Spinal cord (tissue), 10 donors: ENCODE measurements at places on chromosomes 6 and 20. TPM values are rescaled to one million over a fixed set of nuclear protein-coding genes. Genes with fewer than 3 reads are reported as not detected.

GRCh38 chr6:37314487-37315156 is 39.2 kb upstream of the RNF8 start:
- H3K4me1 ChIP-seq, result peaks cover 14% of the 10 kb centered on the region
- H3K27me3 ChIP-seq, result no peaks in the 10 kb centered on the region
- no peak overlapping the region for H3K27ac ChIP-seq
- no peak overlapping the region for H3K4me3 ChIP-seq
- DNase-seq, result no peak
- peaks cover 42% of the 10 kb centered on the region for H3K36me3 ChIP-seq

- no peak overlapping the region for H3K27ac ChIP-seq
- H3K27me3 ChIP-seq, result no peaks in the 10 kb centered on the region
- DNase-seq, result no peak
- no peaks in the 10 kb centered on the region for H3K36me3 ChIP-seq
- H3K4me3 ChIP-seq, result no peak overlapping the region
- no peaks in the 10 kb centered on the region for H3K4me1 ChIP-seq
These were observed 55.0 kb downstream of the SAMD5 start for GRCh38 chr6:147563472-147563871.

- H3K36me3 ChIP-seq, result no peaks in the 10 kb centered on the region
- no peak overlapping the region for H3K4me3 ChIP-seq
- no peaks in the 10 kb centered on the region for H3K27me3 ChIP-seq
These were observed 121.5 kb upstream of the NEDD9 start for GRCh38 chr6:11353921-11354389.

GRCh38 chr20:49270177-49270576 is 7.7 kb downstream of the ZNFX1 start:
- DNase-seq, result no peak
- H3K27me3 ChIP-seq, result no peaks in the 10 kb centered on the region
- H3K27ac ChIP-seq, result no peak overlapping the region
- no peak overlapping the region for H3K4me3 ChIP-seq
- H3K4me1 ChIP-seq, result no peaks in the 10 kb centered on the region

PCNA gene
- 60.4 TPM for total RNA-seq

HS3ST5 gene
- total RNA-seq, result 4.1 TPM

DNA sequence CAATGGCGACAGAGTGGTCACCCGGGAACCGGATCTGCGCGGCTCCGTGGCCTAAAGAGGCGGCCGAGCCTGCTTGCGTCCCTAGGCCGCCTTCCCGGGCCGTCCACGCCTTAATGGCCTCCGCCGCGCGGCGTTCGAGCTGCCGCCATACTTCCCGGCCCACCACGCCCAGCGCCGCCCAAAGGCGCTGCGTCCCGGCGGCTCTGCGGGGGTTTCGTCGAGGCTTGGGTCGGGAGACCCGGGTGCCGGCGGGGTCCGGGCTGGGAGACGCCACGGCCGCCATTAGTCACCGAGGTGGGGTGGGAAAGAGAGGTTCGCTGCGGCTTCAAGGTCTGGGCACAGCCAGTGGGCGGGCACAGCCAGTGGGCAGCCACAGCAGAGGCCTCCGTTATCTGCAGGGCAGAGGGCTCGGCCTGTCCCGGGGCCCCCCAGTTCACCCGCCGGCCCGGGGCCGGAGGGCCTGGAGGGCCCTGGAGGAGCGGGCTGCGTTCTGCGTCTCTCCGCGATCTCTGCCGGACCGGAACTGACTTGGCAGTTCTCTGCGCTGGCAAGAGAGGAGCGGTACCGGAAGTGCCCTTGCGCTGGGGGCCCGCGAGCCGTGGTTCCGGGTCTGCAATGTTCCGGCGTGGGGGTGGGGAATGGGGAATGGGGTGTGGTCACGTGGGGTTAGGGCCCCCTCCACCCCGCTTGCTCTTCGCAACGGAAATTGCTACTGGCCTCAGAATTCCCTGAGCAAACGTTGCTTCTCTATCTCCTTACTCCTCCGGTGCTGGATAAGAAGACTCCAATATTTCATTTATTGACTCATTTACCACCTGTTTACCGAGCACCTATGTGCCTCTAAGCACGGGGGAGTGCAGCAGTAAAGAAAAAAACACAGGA is 82.3 kb downstream of the CNBD2 start:
- no peaks in the 10 kb centered on the region for H3K36me3 ChIP-seq
- peaks cover 5% of the 10 kb centered on the region for H3K4me1 ChIP-seq

ARMC12 gene
- total RNA-seq, result 0.40 TPM

GRCh38 chr6:33925210-33925609 is 121.4 kb upstream of the MLN start:
- no peak overlapping the region for H3K4me3 ChIP-seq
- peaks cover 6% of the 10 kb centered on the region for H3K4me1 ChIP-seq
- no peak overlapping the region for H3K27ac ChIP-seq
- H3K36me3 ChIP-seq, result no peaks in the 10 kb centered on the region
- peaks cover 2% of the 10 kb centered on the region for H3K27me3 ChIP-seq

MYCT1 gene
- 16.9 TPM for total RNA-seq

C6orf163 gene
- total RNA-seq, result 6.5 TPM

DNA sequence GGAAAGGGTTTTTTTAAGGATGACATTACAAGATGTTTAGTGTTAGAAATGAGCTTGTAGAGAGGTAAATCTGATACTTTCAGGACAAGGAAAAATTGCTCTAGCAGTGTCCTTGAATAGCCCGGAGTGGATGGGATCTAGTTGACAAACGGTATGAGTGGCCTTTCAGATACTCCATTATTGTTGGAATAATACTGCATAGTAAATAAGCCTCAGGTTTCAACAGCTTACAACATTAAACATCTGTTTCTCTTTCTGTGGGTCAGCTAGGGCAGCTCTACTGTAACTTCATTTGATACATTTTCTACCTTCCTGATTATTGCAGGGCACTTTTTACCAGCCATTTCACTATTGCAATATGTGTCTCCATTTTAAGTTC is 118.0 kb downstream of the B3GAT2 start:
- no peak overlapping the region for H3K27ac ChIP-seq
- H3K4me1 ChIP-seq, result no peaks in the 10 kb centered on the region
- H3K27me3 ChIP-seq, result no peaks in the 10 kb centered on the region
- DNase-seq, result no peak
- no peaks in the 10 kb centered on the region for H3K36me3 ChIP-seq

GRM1 gene
- 3.3 TPM for total RNA-seq

- no peaks in the 10 kb centered on the region for H3K36me3 ChIP-seq
- no peak overlapping the region for H3K4me3 ChIP-seq
- H3K4me1 ChIP-seq, result peaks cover 9% of the 10 kb centered on the region
- DNase-seq, result no peak
- no peaks in the 10 kb centered on the region for H3K27me3 ChIP-seq
These were observed 261.2 kb downstream of the ADGB start for GRCh38 chr6:146859795-146860495.

TUBB2B gene
- 702 TPM for total RNA-seq

- H3K4me3 ChIP-seq, result no peak overlapping the region
- H3K27ac ChIP-seq, result no peak overlapping the region
- peaks cover 3% of the 10 kb centered on the region for H3K4me1 ChIP-seq
- no peak for DNase-seq
These were observed 24.6 kb downstream of the CYP24A1 start for GRCh38 chr20:54148947-54149764.

DNA sequence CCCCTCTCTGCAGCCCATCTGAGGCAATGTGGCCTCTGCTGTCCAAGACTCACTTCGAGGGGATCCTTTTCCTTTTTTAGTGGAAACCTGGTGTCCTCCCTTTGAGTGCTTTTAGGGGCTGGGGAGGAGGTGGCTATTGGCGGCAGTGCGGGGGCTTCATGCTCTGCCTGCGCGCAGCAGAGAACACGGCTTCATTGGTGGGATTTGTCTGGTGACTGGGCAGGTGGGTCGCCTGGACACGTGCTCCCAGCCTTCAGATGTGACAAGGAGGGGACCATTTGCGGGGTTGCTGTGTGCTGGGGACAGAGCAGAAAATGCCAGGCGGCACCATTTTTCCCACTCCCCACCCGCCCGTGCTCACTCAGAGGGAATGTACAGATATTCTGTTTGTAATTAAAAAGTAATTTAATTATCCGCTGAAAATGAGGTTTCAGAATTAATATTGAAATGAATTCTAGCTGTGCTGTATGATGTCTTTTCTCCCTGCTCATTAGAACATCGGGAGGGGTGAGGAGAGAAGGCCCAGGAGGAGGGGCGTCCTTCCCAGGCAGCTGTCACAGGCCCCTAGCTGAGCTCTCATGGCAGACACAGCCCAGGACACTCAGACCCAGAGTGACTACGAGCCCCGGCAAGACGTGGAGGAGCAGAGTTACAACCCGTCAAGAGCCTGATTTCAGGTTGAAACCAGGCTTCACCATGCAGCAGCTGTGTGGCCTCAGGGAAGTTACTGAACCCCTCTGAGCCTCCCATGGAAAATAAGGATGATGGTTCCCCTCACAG is 417.2 kb upstream of the SULF2 start:
- H3K27me3 ChIP-seq, result no peaks in the 10 kb centered on the region
- no peaks in the 10 kb centered on the region for H3K36me3 ChIP-seq
- peaks cover 35% of the 10 kb centered on the region for H3K4me1 ChIP-seq
- no peak overlapping the region for H3K4me3 ChIP-seq

- no peaks in the 10 kb centered on the region for H3K36me3 ChIP-seq
- no peak overlapping the region for H3K27ac ChIP-seq
- H3K4me1 ChIP-seq, result no peaks in the 10 kb centered on the region
- DNase-seq, result no peak
- H3K4me3 ChIP-seq, result no peak overlapping the region
- H3K27me3 ChIP-seq, result no peaks in the 10 kb centered on the region
These were observed 7.8 kb upstream of the RUNX2 start for GRCh38 chr6:45320349-45320748.

DNA sequence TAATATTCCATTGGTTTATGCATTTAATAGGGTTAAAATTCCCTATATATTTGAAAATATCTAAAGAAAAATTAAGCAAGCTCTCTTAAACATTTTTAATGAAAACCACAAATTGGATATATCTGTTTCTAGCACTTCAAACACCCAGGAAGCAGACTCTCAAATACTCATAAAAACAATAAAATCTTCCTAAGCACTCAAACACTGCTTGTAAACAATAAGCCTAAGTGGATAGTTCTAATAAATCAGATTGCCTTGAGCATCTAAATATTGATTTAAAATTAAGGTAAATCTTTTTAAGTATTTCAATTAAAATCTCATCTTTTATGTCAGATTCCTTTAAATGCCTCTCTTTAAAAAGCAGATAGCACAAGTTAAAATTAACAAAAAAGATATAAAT is 254.4 kb downstream of the KCNQ5 start:
- no peak for DNase-seq
- no peaks in the 10 kb centered on the region for H3K4me1 ChIP-seq
- no peaks in the 10 kb centered on the region for H3K36me3 ChIP-seq

- H3K4me3 ChIP-seq, result no peak overlapping the region
- no peaks in the 10 kb centered on the region for H3K27me3 ChIP-seq
- peaks cover 6% of the 10 kb centered on the region for H3K4me1 ChIP-seq
- peak overlapping the region; percentile 11 for H3K27ac ChIP-seq
- no peak for DNase-seq
These were observed 71.4 kb upstream of the BACH2 start for GRCh38 chr6:90368001-90368400.

DNA sequence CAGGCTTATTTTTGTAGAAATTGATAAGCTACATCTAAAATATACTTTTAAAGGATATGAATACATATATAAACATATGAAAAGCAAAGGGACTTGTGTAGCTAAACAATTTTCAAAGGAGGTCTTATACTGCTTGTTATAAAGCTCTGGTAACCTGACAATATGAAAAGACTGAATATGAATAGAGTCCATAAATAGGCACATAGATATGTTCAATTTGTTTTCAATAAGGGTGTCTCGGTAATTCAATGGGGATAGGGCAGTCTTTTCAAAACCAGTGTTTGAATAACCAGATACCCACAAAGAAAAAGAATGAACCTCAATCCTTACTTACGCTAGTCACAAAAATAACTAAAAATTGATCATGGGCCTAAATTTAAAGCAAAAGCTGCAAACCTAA is 9.3 kb upstream of the MAP3K5 start:
- no peaks in the 10 kb centered on the region for H3K36me3 ChIP-seq
- no peaks in the 10 kb centered on the region for H3K4me1 ChIP-seq
- no peak overlapping the region for H3K27ac ChIP-seq
- H3K27me3 ChIP-seq, result no peaks in the 10 kb centered on the region
- H3K4me3 ChIP-seq, result no peak overlapping the region

DNA sequence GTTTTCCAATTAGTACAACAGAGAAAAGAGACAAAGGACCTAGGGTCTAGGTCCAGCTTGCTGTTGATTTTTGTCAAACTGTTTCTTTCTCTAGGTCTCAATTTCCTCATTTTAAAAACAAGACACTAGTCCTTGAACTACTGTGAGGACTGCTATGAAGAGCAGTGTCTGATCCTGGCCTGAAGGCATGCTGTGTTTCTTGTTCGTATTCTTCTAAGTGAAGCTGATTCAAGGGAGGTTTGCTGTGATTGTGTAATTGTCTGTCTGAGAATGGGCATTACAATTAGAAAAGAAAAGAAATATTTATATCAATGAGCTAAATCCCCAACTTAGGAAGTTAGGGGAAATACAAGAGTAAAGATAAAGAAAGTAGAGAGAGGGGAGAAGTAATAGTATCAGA is 228.2 kb upstream of the SUPT3H start:
- no peaks in the 10 kb centered on the region for H3K27me3 ChIP-seq
- DNase-seq, result no peak
- H3K36me3 ChIP-seq, result no peaks in the 10 kb centered on the region
- no peaks in the 10 kb centered on the region for H3K4me1 ChIP-seq
- H3K4me3 ChIP-seq, result no peak overlapping the region

DNA sequence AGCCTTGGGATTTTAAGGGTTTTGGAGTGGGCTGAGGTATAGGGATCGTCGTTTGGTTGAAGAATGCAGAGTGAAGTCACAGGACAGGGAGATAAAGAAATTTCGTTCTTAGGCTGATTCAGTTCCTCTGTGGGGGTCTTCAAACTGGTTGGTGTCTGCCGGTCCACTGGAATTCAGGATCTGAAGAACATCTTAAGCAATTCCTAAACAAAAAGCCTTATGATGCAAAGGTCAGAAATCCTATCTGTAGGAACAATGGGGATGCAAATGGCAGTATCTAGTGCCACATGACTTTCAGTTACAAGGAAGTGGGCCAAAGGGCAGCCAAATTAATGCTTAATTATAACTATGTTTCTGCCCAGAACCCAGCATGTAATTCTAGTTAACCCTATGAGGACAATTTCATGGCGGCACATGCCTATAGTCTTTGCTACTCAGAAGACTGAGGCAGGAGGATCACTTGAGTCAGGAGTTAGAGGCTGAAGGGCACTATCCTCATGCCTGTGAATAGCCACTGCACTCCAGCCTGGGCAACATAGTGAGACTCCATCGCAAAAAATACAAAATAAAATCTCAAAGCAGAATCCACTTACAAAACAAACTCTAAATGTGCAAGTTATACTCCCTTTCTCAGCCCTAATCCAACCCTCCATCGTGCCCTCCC is 4.6 kb upstream of the SLC2A10 start:
- H3K27me3 ChIP-seq, result no peaks in the 10 kb centered on the region

DNA sequence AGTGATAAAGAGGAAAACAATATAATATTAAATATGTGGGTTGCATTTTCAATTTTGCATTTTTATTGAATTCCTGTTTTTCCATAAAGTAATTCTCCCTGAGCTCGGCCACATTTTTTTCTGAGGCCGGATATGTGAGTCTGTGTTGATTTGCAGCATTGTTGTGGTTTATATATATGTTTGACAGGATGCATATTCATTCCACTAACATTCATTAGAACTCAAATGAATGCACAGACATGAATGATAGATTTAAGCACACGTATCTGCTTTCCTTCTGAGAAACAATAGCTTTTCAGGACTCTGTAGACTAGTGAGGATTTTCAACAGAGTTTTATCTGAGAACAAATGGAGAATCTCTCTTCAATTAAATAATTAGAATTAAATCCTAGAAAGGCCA is 10.6 kb upstream of the EXOC2 start:
- peaks cover 3% of the 10 kb centered on the region for H3K4me1 ChIP-seq
- H3K4me3 ChIP-seq, result no peak overlapping the region
- no peak overlapping the region for H3K27ac ChIP-seq
- no peaks in the 10 kb centered on the region for H3K36me3 ChIP-seq
- no peak for DNase-seq
